ENCODE measurements at places on chromosomes 3 and 15.

DNA sequence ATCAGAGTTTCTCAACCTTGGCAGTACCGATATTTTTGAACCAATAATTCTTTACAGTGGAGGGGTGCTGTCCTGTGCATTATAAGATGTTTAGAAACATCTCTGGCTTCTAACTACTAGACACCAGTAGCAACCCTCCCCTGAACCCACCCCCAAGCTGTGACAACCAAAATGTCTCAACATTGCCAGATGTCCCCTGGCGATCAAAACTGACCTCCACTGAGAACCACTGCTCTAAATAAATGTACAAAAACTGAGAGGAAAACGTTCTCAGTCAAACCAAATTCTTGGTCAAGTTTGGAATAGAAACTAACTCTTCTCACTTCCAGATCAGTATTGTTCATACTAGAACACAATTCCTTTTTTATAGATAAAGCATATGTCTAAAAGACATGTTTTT, 58.5 kb downstream of the GPR160 start:
- no peak for DNase-seq

GRCh38 chr15:32877252-32878019, 159.6 kb downstream of the GREM1 start:
- DNase-seq: no peak

- peak; percentile 72 for DNase-seq
Measured at GRCh38 chr15:36501063-36501678, 78.3 kb upstream of the CDIN1 start.

DNA sequence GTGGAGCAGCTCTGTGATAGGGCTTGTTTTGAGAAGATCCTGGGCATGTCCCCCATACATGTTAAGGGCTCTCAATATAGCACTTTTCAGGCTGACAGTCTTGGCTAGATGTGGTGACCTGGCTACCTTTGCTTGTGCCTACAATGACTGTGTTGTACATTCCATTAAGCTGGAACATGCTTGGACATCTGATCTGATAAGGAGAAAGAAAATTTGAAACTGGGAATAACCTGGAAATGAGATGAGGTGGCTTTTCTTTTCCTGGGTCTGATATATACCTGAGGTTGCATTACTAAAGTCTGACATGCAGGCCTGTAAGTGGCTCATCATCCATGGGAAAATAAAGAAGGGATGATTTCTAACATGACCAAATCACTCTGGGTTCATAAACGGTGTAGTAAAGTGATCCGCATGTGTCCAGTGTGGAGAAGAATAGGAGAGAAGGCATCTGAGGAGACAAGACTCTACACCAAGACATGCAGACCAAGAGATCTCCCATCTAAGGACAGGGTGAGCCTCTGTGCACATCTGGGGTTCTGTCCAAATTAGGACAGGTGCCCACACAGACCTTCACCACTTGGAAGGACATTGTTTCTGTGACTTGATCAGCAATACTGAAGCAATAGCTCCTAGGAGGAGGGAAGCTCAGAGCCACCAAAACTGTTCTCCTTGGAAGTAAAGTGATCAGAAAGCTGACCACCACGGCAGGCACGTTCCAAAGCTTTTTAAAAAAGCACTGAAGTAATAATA, 62.0 kb downstream of the KLHL6 start:
- no peak for DNase-seq

DNA sequence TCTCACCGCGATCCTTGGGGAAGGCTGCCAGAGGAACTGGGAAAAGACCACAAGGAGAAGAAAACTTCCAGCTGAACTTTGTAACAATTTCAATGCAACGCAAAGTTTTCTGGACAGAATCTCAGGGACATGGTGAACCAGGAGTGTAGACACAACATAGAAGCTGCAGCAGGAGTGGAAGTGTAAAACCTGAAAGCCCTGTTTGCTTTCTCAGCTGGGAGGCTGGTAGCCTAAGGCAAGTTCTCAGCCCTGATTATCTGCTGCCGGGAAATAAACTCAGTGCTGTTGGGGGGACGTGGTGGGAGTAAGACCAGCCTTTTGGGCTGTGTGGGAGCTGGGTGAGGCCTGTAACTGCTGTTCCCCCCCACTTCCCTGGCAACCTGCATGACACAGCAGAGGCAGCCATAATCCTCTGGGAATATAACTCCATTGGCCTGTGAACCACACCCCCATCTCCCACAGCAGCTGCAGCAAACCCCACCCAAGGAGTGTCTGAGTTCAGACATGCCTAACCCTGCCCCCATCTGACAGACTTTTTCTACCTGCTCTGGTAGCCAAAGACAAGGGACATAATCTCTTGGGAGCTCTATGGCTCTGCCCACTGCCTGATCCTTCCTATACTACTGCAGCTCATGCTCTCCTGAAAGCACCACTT, 106.7 kb downstream of the ZNF621 start:
- no peak for DNase-seq

- DNase-seq: no peak
Measured at GRCh38 chr15:36961956-36962355, 138.4 kb downstream of the MEIS2 start.

Measured in K562 (cell line).